H1 (cell line): ENCODE measurements at places on chromosomes 5 and 9. TPM values are rescaled to one million over a fixed set of nuclear protein-coding genes. Genes with fewer than 3 reads are reported as not detected.

SLC4A9 gene
- polyA plus RNA-seq = 0.15 and 0.24 TPM in 2 replicates

CTNNAL1 gene
- polyA plus RNA-seq = 10.7 and 23.2 TPM in 2 replicates

SH3RF2 gene
- 0.80 and 1.0 TPM in 2 replicates for polyA plus RNA-seq

OCLN gene
- polyA plus RNA-seq = 19.8 and 27.9 TPM in 2 replicates
